ENCODE measurements at places on chromosomes 3 and 15.
A peak's percentile ranks its signal among the peaks of the same experiment; 100 is the strongest.

DNA sequence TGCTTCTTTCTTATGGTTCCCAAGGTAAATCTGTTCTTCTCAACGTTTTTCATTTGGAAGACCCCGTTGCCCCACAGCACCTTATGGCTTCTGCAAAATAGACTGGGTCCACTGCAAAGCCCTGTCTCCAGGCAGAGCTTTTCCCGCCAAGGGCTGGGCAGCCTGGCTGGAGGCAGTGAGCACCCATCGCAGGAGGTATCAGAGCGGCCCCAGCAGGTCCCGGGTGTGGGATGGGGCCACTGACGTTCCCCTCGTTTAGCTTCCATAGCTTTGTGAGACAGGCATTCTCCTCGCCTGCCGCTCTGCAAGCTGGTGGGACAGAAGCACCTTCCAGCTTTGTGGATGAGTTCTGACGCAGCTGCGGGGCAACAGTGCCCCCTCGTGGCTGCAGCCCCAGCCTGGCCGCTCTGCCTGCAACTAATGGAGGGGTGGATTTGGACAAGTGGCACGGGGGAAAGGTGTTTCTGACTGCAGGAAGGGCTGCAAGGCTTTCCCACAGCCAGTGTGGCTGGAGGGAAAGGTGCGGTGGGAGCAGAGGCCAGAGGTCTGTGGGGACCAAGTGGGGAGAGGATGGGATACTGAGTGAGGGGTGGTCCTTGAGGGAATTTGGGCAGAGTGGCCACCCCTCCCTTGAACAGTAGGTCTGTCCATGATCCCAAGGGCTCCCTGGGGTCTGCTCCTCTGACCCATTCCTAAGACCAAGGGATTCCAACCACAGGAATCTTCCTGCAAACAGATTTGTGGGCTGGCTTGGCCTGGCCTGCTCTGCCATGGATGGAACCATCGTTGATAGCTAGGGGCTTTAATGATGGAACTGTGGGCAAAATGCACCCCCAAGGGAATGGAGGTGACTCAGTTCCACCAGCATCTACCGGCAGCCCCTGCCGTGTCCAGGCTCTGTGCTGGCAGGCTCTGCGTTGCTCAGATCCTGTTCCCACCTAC is 99.4 kb downstream of the FBLN2 start:
- DNase-seq = peak; percentile 60

- DNase-seq = no peak
These were observed 96.0 kb upstream of the ZNF385D start for GRCh38 chr3:21847005-21847404.

- DNase-seq = no peak
These were observed 36.2 kb upstream of the TICRR start for GRCh38 chr15:89539027-89539426.

- DNase-seq = no peak
These were observed 60.2 kb upstream of the ACP3 start for GRCh38 chr3:132256989-132257388.

DNA sequence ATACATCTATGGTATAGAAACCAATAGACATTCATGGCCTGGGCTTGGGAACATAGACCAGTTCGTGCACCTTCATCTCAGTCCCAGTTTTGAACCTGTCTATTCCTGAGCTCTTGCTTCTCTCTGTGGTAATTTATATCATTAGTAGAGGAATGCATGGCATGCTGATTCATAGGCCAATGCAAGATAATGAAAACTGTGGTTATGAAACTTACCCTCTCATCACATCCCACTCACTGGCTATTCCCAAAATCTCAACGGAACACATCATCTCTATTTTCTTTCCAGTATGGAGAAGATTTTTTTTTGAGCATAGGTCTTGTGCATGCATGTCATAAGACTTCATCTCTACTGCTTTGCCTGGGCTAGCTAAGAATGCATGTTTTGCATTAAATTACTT is 18.7 kb upstream of the P2RY12 start:
- DNase-seq = no peak

DNA sequence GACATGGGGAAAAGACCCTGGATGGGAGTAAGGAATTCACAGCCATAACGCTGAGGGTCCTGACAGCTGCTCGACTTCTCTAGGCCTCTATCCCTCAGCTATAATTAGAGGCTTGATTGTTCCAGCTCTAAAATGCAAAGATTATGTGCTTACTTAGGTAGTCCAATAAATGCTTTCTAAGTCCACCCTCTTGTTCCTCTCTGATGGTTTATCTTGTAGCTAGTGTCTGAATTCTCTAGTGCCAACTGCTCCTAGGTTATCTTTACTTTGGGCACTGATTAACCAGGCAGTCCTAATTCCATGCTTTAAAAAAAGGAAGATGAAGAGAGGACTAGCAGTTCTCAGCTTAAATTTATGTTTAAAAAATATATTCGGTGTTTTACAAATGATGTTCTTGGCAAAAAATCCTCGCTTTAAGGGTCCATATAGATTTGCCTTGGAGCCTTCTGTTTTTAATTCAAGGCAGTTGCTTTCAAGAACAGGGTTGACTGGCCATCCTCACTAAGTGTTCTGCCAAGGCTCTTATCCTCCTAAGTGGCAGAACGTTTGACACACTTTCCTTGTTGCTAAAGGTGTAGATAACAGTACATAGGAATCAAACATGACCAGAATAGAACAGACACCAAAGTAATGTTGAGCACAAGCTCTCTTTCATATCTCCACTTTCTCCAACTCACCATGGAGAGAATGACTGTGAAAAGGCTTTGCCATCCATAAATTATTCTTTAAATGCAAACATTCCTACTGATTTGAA is 60.6 kb downstream of the THRB start:
- DNase-seq = no peak

- no peak for DNase-seq
These were observed 117.6 kb downstream of the TOP2B start for GRCh38 chr3:25547103-25547502.

DNA sequence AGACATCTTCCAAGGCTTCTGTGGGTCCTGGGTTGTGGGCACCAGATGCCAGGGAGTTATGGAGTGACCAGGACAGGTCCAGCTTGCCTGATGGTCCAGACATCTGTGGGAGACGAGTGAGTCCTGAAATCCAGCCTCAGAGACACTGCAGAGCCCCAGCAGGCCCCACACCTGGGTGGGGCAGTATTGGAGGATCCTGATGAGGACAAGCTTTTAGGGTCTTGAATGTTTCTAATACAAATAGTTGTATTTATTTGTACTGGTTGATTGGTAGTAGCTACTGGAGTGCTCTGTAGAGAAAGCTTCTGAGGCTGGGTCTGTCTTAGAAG is 67.5 kb upstream of the PRR23C start:
- DNase-seq = no peak

DNA sequence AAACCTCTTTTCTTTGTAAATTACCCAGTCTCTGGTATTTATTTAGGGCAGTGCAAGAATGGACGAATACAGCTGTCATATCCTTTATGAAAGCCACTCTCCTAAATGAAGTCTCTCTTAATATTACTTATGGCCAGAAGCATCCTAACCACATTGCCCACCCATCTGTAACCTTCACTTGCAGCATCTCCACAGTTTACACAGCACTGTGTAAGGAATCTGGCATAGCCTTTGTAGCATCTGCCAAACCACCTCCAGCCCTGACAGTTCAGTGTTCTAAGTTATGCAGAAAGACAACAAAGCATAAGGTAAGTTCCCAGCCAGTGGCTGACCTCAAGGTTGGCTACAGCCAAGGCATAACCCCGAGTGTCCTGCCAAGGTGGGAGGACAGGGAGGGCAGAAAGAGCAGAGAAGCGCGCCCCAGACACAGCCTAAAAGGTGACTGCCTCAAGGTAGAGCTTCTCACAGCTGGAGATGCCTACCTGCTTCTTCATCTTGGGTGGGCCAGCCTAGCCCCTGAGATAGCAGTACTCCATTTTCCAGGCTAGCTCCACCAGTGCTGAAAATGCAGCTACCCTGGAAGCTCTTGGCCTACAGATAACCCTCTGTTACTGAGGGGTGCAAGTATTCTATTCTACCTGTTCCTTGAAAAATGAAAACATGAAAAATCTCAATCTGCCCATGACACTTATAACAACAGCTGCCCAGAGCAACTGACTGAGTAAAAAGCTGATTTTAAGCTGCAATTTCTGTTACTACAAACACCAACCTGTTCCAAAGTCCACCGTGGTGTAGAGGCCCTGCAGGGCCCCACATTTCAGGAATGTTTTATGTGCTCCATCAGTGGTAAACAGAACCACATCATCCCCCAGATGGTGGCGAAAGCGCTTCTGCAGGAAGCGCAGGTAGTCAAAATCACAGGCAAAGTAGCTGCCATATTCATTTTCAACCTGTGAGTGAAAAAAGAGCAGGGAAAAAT is 39.3 kb downstream of the GLB1 start:
- DNase-seq = no peak

GRCh38 chr3:87006844-87007439 is 16.0 kb upstream of the VGLL3 start:
- DNase-seq = no peak

DNA sequence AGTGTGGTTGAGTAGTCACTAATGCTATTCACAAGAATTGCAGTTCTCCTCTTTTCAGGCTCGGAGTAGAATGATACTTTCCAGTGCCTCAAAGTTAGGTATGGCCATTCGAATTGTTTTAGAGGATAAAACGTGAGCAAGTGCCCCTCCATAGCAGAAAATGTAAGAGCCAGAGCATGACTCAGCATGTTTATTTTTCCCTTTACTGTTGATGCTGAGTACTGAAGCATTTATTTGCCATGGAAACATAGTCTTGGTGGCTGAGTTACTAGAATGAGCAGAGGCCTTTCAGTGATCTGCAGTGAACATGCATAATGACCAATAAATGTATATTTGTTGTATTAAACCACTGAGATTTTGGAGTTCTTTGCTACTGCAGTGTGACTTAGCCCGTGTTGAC is 540.6 kb downstream of the NLGN1 start:
- DNase-seq = no peak

DNA sequence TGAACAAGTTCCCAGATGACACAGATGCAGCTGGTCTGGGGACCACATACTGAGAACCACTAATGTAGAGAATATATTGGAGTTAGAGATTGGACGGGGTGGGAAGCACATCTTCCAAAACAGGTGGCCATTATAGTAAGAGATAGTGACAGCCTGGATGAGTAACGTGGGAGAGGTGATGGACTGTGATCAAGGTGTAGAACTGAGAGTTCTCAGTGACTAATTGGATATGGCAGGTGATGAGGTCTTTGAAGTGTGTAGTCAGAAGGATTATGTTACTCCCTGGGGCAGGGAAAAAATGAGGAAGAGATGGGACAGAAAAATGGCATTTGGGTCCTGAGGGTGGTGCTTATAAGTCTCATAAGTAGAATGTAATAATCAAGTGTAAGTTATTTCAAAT is 66.6 kb downstream of the KCNMB2 start:
- no peak for DNase-seq

DNA sequence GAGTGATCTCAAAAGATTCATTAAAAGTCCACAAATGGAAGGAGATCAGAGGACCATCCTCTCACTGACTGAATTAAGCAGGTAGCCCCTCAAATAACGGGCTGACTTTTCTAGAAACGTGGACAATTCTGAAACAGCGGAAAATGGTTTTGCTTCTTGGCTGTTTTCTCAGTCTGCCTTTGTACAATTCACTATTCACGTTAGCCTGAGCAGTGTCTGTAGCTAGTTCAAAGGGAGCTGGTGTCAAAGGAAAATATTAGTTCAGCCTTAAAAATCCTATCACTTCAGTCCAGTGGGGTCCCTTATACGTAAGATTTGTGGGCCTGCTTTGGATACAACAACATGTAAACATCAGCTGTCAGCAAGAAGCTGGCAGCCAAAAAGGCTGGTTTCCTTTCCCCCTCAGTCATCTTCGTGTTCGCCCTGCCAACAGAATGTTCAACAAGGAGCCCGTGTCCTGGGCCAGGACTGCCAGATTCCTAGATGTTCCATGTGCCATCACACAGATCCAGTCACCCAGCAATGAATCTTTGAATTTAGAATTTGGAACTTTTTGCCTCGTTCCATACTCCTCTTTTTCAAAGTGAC is 19.3 kb downstream of the LMCD1 start:
- DNase-seq = no peak

DNA sequence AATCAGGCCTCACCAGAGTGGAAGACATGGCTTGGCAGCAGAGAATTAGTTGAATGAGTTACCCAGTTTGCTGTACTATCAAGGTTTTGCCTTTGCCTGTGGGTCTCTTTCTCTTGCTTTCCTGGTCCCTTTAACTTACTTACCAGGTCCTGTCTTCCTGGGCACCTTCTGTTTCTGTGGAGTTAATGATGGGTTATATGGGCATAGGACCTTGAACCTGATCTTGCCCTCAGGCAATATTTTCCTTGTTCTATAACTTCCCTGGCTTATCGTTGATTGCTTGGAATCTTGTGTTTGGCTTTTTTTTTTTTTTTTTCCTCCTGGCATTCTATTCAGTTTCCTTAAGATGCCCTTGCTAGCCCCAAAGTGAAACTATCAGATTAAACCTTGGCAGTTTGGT is 106.8 kb downstream of the HHLA2 start:
- no peak for DNase-seq

- DNase-seq = no peak
These were observed 1.8 kb upstream of the ZNF385D start for GRCh38 chr3:21752749-21753347.

DNA sequence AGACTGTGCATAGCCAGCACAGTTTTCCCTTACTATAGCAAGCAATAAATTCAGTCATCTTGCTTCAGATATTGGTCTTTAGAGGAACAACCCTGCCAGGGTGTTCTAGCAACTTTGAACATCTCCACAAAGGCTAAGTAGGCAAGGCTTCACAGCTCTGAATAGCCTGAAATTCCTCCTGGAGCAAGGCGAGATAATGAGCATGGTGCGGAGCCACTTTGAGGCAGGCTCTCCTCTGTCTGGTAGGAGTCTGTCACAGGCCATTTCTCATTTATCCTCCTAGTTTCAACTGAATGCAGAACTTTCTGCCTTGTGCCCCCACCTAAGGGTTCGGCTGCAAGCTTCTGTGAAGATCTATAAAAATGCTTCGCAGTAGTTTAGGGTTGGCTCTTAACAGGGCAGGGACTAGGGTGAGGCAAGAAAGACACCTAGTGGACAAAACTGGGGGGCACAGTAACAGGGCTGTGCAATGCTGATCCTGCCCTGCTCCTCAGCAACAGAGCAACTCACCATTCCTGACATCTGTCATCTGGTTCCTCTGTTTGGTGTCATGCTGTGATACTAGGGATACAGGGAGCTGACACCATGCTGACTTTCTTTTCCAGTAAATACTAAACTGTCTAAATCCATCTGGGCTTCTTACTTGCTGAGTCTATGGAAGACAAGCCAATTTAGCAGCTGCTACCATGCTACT is 16.6 kb upstream of the EHHADH start:
- DNase-seq = no peak

- peak; percentile 17 for DNase-seq
These were observed 18.9 kb upstream of the TGM5 start for GRCh38 chr15:43285609-43286037.

DNA sequence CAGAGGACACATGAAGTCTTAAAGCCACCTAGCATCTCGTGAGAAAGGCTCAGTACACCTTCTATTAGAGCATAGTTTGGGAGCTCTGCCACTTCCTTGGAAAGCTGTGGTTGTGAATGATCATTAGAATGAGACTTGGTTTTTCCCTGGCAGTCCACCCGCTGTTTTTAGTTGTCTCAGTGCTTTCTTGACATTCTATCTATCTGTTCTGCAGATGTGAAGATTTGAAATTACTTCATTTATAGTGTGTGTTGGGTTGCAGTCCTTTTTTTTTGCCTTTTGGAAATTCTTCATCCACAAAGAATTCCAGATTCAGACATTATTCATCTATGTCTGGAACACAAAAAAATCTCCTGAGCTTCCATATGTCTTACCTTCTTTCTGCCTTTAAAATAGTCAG is 23.7 kb downstream of the PPP2R3A start:
- no peak for DNase-seq

GRCh38 chr3:129117134-129117533 is 4.5 kb downstream of the RAB43 start:
- no peak for DNase-seq

Data from effector memory CD4-positive, alpha-beta T cell (primary cell).